ENCODE measurements at places on chromosomes 1 and 21.

GRCh38 chr1:222896630-222897526, 82.0 kb downstream of the DISP1 start:
- no peak for DNase-seq

DNA sequence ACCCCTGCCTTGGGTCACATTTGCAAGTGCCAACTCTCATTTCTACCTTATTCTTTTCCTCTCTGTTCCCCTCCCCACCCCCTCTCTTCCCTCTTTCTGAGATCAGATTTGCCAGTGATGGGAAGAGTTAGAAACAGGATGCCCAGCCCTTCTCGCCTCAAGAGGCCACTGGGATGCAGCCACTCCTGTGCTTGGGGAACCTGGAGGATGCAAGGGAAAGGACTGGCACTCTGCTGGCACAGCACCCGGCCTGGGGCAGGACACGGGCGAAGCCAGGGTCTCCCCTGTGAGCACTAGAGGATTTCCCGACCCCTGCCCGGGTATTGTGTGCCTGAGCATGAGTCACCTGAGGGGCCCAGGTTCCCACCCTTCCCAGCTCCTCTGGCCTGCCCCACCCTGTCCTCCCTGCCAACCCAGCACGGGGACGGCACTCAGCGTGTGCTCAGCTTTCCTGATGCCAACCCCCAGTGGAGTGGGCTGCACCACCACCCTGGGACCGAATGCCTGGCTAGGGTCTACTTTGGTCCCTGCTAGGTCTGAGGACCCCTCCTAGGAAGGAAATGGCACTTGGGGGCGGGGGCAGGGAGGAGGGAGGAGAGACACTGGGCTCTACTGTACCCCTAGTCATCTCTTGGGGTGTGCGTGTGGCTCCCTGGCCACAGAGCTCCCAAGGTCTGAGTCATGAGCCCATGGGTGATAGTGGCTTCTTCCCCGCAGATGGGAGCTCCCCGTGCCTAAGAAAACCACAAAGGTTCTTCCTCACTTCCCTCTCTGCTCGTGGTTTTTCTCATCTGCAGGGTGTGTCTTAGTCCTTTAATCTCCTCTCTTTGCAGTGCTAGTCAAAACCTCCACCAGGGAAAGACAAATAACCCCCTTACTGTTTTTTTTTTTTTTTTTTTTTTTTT, 12.4 kb downstream of the LMNA start:
- DNase-seq: no peak

GRCh38 chr1:4393191-4393590, 261.2 kb upstream of the AJAP1 start:
- DNase-seq: no peak

- DNase-seq: no peak
Observed at GRCh38 chr1:63980740-63981407, 207.1 kb downstream of the ROR1 start.

DNA sequence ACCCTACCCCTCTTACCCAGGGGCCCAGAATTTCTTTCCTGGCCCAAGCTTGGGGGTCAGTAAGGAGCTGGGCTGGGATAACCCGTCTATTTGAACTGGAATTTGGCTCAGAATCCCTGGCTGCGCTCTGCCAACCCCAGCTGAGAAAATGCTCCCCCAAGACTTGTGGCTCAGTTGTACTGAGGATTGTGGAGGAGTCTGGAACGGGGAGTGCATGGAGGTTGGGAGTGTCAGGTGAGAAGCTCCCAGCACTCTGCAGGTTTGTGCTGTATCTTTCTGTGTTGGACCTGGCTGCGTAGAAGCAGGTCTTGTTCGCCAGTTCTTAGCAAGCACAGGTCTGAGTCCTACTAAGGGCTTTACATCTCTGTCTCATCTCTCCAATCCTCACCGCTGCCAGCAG, 1.6 kb downstream of the TCEA3 start:
- no peak for DNase-seq

DNA sequence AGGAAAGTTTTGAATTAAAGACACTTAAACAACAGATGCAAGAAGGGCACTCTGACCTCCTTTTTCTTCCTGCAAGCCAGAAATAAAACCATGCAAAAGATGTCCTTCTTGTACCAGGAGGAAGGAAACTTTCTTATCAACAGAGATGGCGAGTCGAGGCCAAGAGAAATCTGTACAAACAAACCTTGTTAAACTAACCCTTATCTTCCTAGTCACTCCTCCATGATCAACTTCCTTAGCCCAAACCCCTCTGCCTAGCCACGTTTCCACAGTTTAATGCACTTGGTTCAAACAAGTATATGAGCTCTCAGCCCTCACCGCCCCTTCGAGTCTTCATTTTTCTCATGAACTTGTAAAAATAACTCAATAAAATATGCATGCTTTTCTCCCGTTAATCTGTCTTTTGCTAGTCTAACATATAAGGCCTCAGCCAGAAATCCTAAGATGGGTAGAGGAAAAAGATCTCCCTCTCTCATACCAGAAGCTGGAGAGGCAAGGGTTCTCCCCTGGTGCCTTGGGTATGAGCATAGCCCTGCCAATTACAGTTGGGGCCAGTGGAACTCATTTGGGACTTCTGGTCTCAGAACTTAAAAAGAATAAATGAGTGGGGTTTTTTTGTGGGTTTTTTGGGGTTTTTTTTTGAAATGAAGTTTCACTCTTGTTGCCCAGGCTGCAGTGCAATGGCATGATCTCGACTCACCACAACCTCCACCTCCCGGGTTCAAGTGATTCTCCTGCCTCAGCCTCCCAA, 141.7 kb upstream of the SOD1 start:
- no peak for DNase-seq

- DNase-seq: no peak
Observed at GRCh38 chr1:192565946-192566345, 9.6 kb upstream of the RGS1 start.

DNA sequence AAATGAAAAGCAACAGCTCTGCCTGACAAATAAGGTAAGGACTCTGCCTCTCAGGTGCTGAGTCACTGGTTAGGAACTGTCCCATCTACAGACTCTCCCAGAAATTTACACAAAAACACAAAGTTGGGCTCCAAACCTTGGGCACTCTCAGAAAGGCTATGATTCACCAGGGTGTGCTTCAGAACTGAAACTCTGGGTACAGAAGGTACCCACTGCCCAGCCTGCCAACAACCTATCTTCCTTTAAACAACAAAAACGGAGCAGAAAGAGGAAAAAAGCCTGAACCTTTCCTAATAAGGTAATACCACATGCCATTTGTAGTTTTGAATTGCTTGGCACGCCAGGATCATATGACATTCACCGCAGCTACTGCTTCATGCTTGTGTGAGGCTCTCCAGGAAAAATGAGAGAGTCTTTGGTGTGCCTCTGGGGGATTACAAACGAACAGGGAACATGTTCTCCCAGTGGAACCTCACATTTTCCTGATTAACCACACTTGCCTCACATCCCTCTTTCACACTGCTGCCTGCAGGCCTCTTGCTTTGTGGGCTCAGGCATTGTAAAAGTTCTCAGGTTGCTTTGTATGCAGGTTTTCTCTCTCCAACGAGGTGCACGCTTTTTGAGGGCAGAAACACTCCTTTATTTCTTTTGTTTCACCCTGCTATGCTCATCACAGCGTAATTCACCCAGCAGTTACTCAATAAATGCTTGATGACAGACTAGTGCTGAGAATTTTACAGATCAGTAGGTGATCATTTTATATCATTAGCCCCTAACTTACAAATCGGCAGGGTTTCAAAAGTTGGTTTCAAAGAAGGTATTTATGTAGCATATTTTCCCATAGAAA, 65.1 kb downstream of the GADD45A start:
- no peak for DNase-seq

GRCh38 chr1:110200666-110201065, 9.4 kb upstream of the KCNC4 start:
- no peak for DNase-seq

GRCh38 chr1:39001516-39002421, 10.7 kb downstream of the AKIRIN1 start:
- no peak for DNase-seq

DNA sequence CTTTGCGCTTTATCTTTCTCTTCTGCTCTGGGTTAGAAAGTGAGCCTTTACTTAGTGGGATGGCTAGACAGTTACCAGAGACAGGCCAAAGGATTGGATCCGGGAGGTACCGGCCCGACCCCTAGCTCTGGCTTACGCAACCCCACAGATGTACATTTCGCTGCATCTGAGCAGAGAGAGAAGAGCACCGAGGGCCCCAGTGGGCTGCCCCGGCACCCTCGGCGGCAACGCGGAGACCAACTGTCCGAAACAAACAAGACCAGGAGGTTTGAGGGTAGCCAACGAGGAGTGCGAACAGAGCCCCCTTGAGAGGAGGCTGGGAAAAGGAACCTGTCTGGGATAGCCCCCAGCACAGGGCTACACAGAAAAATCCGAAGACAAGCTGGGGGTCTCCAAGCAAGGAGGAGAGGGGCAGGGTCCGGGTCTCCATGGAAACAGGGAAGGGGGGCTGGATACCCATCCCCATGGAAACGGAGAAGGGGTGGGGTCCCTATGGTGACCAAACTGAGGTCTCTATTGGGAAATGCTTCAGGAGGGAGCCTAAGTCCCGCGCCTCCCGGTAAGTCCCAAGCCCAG, 373 bp downstream of the MTF1 start:
- peak; percentile 32 for DNase-seq

GRCh38 chr1:89022167-89022959, at the start of gene GBP3:
GBP3 (minus strand) TSS chr1:89022866; CDS start chr1:89020721, 2,145 bp downstream.
- peak; percentile 85 for DNase-seq

GRCh38 chr21:31213787-31214186, 130.3 kb downstream of the TIAM1 start:
- DNase-seq: no peak

DNA sequence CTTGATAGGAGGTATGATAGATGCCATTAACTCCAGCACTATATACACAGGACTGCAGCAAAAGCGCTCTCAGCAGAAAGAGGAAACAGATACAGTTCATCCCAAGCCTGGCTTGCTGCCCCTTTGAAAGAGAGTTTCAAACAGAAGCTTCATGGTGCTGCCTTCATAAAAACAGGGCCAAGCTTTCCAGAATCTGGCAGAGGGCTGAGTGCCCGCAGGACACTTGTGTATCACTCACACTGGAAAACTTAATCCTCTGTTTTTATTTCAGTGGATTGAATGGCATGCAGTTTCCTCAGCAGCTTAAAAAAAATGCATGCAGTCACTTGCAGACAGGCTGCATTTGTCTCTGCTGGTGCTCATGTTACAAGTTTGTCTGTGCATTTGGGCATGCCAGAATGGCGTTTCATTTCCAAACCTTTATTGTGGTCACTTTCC, 40.4 kb downstream of the KCNJ15 start:
- DNase-seq: no peak

GRCh38 chr1:15691434-15692032, 7.4 kb downstream of the PLEKHM2 start:
- DNase-seq: no peak

DNA sequence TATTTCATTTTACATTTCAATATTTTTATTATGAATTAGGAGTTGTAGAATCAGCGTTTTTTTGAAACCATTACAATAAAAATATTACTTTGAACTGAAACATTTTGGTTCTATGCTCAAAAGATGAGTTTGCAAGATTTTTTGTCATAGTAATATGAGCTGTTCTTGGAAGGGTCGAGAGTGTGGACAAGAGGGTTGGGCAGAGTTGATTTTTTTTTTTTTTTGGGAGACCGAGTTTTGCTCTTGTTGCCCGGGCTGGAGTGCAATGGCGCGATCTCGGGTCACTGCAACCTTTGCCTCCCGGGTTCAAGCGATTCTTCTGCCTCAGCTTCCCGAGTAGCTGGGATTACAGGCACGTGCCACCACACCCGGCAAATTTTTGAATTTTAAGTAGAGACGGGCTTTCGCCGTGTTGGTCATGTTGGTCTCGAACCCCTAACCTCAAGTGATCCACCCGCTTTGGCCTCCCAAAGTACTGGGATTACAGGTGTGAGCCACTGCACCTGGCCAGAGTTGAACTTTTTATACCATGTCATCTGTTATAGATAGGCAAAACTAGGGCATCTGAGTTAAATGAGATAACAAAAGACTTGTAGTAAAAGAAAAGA, 3.3 kb downstream of the CACYBP start:
- peak; percentile 26 for DNase-seq

- DNase-seq: no peak
Observed at GRCh38 chr1:116751621-116752020, 2.6 kb upstream of the CD2 start.

- no peak for DNase-seq
Observed at GRCh38 chr21:45310459-45310858, 22.8 kb upstream of the POFUT2 start.

DNA sequence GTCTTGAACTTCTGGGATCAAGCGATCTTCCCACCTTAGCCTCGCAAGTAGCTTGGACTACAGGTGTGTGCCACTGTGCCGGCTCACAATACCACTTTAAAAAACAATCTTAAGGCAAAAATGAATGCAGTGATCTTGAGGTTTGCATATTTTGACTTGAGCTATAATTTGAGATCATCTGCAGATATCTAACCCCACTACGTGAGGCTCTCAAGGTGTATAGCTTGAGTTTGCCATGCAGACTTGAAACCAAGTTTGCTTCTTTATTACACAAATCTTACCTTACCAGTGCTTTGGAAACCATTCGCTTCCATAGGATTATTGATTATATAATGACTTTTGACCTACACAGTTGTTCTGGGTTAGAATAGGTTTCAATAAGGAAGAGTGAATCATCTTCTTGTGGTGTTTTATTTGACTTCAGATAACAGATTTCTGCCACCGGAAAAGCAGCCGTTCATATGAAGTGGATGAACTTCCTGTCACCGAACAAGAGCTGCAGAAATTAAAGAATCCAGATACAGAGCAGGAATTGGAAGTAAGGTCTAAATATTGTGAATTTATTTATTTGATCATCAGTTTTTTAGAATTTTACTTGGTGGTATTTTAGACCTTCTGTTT, 155.1 kb downstream of the VPS13D start:
- no peak for DNase-seq

- no peak for DNase-seq
Observed at GRCh38 chr1:100391675-100392074, 39.4 kb downstream of the CDC14A start.

DNA sequence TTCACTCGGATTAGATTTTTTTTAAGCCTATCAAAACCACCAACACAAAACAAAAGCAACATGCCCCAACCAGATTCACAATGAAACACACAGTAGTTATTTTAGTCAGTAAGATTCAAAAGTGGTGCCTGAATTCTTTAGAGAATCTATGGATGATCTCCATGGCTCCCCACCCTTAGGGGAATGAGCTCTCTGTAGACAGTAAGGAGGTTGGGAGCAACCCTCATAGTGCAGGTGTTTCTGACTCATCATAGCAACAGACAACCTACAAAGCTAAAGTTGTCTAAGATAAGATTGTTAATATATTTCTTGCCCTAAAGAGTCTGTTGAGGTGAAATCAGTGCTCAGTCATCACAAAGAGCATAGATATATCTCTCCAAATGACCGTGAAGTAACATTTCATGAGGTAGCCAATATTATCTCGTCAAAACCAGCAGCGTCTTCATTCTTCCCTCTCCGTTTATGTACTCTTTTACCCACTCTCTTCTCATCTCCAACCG, 78.3 kb downstream of the ADAMTS1 start:
- no peak for DNase-seq
